ENCODE measurements at places on chromosomes 7 and 10.
A peak's percentile ranks its signal among the peaks of the same experiment; 100 is the strongest.

DNA sequence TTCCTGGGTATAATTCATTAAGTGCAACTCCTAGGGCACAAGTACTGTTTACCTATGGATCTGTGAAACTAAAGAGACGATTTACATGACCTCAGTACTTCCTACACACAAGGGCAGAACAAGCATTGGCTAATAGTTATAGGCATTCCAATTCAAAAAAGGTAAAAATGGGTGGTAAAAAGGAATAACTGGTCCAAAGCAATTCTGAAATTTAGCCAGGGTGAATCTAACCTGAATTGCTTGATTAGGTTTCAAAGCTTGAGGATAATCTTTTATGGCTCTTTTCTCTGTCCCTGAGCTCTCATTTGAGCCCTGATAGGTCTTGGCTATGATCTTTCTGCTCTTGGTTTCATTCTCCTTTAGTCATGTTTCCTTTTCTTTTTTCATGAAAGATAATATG lies 52.3 kb upstream of the CALCR start:
- DNase-seq: no peak

DNA sequence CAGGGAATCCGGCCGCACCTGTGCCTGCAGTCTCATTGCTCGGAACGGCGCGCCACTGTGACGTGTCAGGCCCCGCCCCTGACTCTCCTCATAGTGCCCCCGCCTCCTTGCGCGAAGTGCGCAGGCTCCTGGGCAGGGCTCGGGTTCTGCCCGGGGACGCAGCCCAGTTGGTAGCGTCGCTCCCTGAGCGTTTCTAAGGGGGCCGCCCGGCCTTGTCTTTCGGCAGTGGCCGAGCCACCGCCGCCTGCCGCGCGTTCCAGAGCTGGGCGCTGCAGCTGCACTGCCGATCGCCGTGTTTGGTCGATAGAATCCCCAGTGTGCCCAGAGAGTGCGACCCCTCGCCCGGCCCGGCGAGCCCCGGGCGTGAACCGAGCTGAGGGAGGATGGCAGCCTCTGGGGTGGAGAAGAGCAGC lies at the start of gene KLHL7:
TSS of gene KLHL7 (plus strand) at position 142 of the 413 bp plus-strand sequence. CDS start at position 384, 242 bp downstream.
- DNase-seq: peak; percentile 87

- DNase-seq: peak; percentile 21
These were observed 196.9 kb upstream of the RHOBTB1 start for GRCh38 chr10:61140765-61141392.

GRCh38 chr10:93601146-93601773 lies at the start of gene RBP4:
Gene RBP4 (minus strand): TSS chr10:93601235. CDS start chr10:93601028, 207 bp downstream.
- DNase-seq: no peak

GRCh38 chr7:38873433-38873832 lies 35.6 kb downstream of the VPS41 start:
- no peak for DNase-seq

GRCh38 chr10:96863922-96864543 lies 31.9 kb downstream of the LCOR start:
- no peak for DNase-seq

- no peak for DNase-seq
These were observed 21.8 kb downstream of the AKR1E2 start for GRCh38 chr10:4847561-4848355.

DNA sequence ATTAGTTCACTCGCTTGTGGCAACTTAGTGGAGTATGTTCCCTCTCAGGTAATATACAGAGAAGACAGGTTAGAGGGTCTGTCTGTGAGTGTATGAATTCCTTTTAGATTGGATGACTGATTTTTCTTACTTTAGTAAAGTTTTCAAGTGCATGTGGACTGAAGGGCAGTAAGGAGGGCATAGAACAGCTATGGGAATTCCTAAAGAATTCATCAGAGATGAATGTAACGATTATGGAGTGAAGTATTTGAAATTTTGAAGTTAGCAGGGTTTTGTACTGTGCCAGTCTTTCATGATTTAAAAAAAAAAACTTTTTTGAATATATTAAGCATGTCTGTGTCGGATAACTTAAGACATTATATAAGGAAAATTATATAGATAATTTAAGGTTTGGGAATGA lies 15.5 kb downstream of the MAPK8 start:
- DNase-seq: no peak
